Renal pelvis (tissue), 12 donors: ENCODE measurements at places on chromosomes 11 and 22. TPM values are rescaled to one million over a fixed set of nuclear protein-coding genes. Genes with fewer than 3 reads are reported as not detected.
A peak's percentile ranks its signal among the peaks of the same experiment; 100 is the strongest.

DNA sequence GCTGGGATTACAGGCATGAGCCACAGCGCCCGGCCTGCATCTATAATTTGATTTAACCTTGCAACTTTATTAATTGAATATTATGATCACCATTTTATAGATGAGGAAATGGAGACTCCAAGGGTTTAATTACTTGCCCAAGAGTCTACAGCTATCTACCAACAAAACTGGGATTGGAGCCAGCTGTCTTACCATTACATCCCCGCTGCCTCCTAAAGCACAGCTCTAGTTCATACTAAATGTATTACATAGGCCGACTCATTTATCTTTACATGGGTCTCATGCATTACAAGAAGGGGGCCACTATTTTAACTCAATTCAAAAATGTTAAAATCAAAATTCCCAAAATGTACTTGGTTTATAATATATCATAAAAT is 14.1 kb upstream of the TMA7B start:
- DNase-seq = no peak

DNA sequence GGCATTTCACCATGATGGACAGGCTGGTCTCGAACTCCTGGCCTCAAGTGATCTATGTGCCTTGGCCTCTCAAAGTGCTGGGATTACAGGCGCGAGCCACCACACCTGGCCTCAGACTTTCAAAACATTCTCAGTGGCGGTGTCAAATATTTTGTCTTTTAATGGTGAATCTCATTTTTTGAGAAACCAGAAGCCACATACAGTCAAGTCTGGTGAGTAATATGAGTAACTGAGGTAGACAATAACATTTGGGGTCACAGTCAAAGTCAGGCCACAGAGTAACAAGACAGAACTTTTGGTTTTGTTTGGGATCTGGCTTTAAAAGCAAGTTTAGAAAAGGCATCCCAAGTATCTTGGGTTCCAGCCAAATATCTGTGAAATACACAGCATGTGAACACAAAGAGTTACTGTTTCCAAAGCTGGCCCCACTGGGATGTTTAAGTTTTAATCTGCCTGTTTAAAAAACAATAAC is 5.6 kb upstream of the TMA7B start:
- DNase-seq = peak; percentile 55

DNA sequence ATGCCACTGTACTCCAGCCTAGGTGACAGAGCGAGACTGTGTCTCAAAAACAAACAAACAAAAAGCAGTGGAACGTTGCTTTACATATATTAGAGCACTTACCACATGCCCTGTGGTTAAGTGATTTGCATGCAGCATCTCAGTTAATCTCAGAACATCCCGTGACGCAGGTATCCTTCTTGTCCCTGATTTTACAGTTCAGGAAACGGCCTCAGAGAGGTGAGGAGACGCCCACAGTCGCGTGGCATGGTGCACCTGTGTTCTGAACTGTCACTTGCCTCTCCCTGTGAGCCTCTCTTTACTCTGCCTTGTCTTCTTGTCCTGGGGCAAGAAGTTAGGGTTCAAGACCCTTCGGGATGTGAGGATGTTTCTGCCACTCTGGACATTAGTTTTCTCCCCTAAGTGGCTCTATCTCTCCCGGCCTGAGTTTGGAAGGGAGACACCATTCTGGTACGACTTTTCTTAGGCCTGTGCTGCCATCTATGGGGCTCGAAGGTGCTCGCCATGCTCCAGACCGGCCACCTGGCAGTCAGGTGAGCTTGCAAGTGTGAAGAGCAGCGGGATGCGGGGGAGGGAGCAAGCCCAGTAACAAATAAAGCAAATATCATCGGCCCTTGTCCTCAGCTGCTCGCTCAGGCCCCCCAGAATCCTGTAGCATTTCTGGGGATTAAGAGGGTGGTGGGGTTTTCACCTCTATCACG is 25.6 kb downstream of the YWHAH start:
- DNase-seq = peak; percentile 76

DNA sequence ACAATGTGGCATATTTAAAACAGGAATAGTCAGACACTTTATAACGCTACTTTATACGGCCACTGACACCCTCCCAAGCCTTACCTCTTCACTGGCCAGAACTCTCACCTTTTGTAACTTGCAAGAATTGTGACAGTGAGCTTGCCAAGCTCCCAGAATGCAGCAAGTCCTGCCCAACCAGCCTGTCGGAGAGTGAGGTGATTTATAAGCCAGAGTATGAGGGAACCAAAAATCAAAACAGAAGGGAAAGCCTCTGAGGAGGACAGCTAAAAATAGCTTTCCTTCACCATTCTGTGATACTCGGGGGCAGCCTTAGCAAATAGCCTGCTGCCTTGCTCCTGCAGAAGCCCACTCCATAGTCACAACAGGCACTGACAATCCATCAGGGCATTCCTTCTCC is 229.7 kb downstream of the FAM76B start:
- DNase-seq = no peak

DNA sequence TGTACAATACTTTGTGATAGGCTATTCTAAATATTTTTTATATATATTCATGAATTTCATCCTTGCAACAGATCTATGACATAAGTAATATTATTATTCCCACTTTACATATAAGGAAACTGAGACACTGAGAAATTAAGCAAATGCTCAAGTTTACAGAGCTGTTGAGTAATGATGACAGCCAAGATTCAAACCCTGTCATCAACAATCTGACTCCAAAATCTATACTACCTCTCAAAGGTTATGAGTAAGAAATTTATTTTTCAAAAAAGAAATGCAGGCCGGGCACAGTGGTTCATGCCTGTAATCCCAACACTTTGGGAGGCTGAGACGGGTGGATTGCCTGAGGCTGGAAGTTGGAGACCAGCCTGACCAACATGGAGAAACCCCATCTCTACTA is 22.6 kb upstream of the SOX6 start:
- no peak for DNase-seq

DNA sequence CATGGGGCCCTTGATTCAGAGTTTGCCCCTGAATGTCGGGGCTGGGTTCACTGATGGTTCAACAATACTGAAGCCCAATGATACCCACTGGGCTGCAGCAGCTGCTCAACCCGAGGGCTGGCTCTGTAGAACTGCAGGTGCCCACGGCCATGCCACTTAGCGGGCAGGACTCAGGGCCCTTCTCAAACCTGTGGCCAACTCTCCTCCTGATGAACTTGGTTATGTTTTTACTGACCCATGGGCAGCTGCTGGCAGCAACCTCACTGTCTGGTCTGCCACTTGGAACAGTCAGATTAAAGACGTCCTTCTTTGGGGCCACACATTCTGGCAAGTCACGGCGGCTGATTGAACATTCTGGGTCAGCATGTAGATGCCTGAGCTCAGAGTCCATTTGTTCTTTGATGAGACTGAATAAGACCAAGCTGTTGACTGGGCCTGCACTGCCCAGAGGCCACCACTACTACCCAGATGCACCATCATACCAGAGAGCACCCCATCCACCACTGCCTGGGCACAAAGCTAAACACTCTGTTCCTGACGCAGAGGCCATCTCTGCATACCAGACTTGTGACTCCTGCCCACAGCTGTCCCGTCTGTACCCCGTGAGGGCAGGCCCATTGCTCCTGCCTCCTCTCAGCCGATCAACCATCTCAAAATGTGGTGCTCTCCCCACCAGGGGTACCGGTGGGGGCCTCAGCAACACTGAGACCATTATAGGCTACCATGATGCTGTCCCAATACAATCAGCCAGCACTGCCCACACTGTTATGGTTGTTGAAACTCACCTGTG is 67.8 kb downstream of the SHANK2 start:
- DNase-seq = no peak

GRCh38 chr22:20724676-20725454 is 49.0 kb upstream of the SERPIND1 start:
- no peak for DNase-seq

GRCh38 chr11:2313051-2313951 is 11.5 kb downstream of the TSPAN32 start:
- DNase-seq = no peak

DNA sequence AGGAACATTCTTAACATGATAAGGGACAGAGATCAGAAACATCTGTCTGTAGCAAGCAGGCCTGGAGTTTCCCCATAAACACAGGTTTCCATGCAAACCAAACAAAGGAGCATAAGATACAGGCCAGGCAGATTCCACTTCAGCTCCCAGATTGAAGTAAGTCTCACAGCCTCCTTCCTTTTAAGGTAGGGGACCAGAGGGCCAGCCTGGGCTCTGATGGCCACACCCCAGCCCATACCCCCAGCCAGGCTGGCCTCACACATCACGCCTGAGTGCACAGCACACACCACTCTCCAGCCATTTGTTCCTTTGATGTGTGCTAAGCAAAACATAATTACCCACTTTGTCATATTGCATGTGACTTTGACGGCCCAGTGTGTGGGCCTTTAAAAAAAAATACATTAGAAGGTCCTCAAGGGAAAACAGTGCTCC is 518.7 kb downstream of the NTM start:
- peak; percentile 74 for DNase-seq

GRCh38 chr22:46036558-46037408 is 59.8 kb upstream of the WNT7B start:
- no peak for DNase-seq

GRCh38 chr11:75514596-75514995 is 11.1 kb downstream of the GDPD5 start:
- DNase-seq = no peak

DNA sequence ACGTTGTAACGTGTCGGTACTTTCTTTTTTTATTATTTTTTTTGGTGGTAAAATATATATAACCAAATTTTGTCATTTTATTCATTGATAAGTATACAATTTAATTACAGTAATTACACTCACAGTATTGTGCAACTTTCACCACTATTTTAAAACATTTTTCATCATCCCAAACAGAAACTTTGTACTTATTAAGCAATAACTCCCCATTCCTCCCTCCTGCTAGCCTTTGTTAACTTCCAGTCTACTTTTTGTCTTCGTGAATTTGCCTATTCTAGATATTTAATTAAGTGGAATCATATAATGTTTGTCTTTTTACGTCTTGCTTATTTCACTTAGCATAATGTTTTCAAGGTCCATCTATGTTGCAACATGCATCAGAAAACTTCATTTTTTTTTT is 58.5 kb downstream of the STIM1 start:
- DNase-seq = no peak

C1QTNF4 gene
- polyA plus RNA-seq = 14.3 TPM

ELMOD1 gene
- 0.18 TPM for polyA plus RNA-seq

POTEH gene
- not detected for polyA plus RNA-seq

PARVG gene
- polyA plus RNA-seq = 2.2 TPM

ARHGAP8 gene
- 37.3 TPM for polyA plus RNA-seq

DGCR6 gene
- polyA plus RNA-seq = 14.4 TPM

CRYBB3 gene
- polyA plus RNA-seq = 0.70 TPM

GDPD5 gene
- 13.6 TPM for polyA plus RNA-seq

SCGB1C1 gene
- polyA plus RNA-seq = 0.56 TPM
